ENCODE measurements at places on chromosomes 3 and 15.

DNA sequence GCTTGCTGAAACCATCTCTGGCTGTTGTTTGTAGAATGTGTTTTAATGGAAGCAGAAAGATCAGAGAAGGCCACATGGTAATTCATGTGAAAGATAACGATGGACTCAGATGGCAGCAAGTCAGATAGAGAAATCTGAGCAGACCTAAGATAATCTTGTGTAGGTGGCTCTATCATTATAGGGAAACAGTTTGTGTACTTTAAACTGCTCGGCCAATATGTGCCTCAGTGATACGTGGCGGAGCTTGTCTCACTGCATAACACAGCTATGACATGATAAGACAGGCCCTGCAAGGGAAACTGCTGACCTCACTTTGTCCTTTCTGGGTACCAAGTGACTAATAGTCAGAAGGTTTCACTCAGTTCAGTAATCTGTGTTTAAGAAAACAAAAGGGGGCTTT lies 51.0 kb downstream of the MME start:
- no peak for DNase-seq

DNA sequence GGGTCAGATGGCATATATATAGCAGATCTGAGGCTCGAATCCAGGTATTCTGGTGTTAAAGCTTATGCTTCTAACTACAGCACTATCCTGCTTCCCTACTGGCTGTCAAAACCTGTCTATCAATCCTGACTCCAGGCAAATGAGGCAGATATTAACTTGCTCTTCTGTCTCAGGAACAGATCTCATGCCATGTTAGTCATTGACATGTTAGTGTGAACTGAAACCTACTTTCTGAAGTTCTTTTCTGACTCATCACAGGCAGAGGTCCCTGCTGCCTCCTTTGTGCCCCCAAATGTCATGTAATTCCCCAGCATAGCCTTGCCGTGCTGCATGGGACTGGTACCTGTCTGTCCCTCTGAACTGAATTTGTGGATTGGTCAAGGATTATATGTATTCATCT lies 125.0 kb upstream of the SMAD3 start:
- no peak for DNase-seq

DNA sequence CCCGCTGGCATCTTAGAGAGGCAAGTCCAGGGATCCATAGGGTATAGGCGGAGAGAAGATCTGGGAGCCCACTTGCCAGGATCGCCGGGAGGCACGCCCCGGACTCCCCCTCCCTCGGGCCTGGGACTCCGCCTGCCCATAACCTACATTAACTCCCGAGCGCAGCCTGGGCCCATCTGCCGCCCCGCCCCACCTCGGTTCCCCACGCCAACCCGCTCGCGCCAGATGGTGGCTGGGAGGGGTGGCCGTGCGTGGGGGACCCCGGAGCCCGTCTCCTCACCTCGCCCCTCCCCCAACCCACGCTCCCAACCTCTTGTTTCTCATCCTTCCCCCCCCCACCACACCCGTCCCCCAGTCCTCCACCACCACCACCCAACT lies 1.7 kb upstream of the DLL4 start:
- no peak for DNase-seq

DNA sequence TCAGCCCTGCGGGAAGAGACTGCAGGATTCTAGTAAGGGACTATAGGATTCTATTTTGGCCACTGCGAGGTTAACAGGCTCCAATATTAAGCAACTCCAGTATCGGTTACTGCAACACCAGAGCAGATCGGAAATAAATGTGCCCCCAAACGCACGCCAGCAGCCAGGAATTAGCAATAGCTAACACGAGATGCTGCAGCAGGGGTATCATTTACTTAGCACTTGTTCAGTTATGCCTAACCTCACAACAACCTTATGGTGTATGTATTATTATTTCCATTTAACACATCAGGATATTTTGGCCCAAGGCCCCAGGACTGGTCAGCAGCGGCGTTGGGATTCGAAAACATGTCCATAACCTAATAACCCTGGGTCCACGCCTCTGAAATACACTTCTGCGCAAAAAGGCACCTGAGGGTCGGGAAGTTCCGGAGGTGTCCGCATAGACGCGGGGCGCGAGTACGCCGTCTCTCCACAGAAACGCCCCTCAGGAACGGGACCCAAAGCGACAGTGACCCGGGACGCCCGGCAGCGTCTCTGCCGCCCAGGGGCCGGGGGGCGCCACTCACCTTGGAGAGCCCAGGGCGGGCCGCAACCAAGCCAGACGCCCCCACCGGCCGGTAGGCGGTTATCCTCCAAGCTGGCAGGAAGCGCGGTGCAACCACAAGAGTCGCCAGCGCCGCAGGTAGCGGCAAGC lies 681 bp downstream of the PIK3CB start:
- DNase-seq = no peak

GRCh38 chr3:192011137-192011536 lies 550.2 kb downstream of the PYDC2 start:
- no peak for DNase-seq

GRCh38 chr3:131922356-131922755 lies 112.5 kb downstream of the CPNE4 start:
- no peak for DNase-seq

- DNase-seq = no peak
Observed at GRCh38 chr3:120875989-120876388, 32.0 kb upstream of the STXBP5L start.

DNA sequence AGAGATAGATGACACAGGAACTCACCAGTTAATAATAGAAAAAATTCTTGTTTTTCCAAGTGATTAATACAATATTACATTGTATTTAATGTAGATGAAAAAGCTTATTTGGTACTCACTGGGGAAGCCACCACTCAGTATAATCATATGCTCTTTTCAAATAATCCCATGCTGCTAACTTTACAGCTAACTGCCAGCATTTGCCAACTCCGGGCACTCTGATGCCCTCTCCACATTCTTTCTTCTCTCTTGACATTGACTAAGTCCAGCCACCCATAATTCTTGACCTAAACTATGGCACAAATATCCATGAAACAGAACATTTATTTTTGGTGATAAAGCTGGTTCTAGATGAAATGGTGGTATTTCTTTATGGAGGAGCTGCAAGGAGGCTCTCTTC lies 384.9 kb downstream of the ZBTB20 start:
- no peak for DNase-seq
